ENCODE measurements at places on chromosomes 6 and 20. TPM values are rescaled to one million over a fixed set of nuclear protein-coding genes. Genes with fewer than 3 reads are reported as not detected.

DNA sequence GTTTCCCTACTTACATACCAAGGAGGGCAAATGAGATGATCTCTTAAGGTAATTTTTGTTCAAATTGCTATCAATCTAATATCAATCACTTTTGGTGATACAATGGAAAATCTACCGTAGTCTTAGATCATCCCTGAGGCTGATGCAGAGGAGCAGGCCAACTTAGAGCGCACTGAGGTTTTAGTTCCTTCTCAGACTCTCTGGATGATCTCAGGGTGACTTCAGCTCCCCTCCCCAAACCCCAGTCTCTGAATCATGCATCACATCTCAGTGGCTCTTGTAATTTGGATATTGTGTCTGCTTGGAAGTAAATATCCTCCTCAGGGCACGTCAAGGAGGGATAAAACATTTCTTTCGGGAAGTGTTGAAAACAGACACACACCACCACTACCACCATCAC lies 5.9 kb downstream of the TUBB2B start:
- no peak for DNase-seq

DNA sequence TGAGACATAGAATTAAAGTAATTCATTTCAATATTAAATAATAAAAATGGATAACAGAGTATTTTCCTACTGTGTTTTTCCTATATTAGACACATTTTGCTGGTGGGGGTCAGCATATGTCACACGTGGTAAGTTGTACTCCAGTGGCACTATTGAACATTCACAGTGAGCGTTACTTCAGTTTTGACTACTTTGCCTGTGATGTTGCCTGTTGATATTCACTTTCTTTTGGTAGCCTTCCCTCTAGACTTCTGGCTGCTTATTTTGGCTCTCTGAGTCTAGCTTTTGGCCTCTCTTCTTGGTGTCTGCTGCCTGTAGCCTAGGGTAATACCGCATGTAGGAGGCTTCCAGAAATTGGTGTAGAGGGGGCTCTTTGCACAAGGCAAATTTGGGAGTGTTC lies 64.4 kb upstream of the TFB1M start:
- no peak for DNase-seq

DNA sequence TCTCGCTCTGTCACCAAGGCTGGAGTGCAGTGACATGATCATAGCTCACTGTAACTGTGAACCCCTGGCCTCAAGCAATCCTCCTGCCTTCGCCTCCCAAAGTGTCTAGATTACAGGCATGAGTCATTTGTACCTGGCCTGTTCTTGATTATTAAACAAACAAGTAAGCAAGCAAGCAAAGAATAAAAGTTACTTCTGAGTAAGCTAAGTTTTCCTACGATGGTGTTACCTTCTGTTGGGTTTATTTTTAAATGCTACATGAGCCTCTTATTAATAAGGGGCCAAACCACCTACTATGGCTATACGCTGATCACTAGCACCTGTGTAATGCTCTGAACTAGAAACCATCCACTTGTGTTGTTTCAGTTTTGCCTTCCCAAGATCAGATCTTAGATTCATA lies 50.8 kb downstream of the IL22RA2 start:
- DNase-seq = no peak

GRCh38 chr6:21596949-21597682 lies 3.6 kb downstream of the SOX4 start:
- no peak for DNase-seq

- no peak for DNase-seq
Measured at GRCh38 chr20:22688485-22688884, 104.1 kb upstream of the FOXA2 start.

DNA sequence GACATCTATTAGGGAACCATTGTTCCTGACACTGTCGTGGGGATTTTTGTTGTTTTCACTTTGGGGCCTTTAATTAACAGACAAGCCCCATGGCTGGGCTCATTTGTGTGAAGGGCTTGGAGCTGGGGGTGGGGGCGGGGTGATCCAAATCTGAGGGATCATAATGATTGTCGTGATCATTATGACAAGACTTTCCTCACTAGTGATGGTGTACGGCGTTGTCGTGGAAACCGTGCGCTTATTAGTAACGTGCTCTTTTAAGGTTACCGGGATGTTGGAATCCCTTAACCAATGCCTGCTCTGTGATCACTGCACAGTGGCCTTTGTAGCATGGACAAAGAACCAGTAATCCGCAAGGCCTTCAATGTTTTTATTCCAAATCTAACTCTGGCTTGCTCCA lies 18.6 kb downstream of the PDYN start:
- no peak for DNase-seq

GRCh38 chr6:50410579-50410978 lies 302.7 kb upstream of the TFAP2D start:
- no peak for DNase-seq

DNA sequence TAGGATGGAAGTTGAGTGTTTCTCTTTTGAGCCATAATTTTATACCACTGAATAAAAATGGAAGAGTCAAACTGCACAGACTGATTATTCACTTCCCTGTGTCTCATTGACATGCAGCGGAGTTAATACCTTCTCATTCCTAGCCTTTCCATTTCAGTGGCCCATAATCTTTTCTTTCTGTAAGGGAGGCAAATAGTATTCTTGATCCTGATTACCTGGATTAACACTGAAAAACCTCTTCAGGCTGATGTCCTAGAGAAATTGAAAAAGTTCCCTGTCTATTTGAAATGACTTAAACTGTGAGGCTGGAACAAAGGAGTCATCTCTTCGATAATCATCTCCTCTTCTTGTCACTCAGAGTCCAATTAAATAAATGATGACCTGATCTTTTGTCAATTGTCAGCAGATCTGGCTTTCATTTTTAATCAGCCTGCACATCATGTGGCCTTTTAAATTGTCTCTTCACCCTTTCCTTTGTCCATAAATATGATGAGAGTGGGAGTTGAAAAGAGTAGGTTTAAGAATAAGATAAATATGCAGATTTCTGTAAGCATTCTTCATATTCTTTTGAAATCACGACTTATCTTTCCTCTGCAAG lies 713.0 kb downstream of the EPM2A start:
- DNase-seq = no peak

DNA sequence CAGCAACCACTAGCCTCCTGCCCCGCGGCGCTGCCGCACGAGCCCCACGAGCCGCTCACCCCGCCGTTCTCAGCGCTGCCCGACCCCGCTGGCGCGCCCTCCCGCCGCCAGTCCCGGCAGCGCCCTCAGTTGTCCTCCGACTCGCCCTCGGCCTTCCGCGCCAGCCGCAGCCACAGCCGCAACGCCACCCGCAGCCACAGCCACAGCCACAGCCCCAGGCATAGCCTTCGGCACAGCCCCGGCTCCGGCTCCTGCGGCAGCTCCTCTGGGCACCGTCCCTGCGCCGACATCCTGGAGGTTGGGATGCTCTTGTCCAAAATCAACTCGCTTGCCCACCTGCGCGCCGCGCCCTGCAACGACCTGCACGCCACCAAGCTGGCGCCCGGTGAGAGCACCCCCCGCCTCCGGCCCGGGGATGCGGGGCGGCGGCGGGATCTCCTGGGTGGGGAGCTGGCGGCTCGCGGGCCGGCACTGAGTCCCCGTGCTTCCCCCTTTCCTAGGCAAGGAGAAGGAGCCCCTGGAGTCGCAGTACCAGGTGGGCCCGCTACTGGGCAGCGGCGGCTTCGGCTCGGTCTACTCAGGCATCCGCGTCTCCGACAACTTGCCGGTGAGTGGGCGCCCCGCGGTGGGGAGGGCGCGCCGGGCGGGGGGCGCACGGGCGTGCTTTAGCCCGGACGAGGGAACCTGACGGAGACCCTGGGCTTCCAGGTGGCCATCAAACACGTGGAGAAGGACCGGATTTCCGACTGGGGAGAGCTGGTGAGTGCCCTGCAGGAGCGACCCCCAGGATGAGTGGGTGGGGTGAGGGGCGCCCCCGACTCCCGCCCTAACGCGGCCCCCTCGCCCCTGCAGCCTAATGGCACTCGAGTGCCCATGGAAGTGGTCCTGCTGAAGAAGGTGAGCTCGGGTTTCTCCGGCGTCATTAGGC lies 585 bp downstream of the PIM1 start:
- DNase-seq = peak; percentile 76

- DNase-seq = peak; percentile 60
Measured at GRCh38 chr6:161138543-161139303, 135.1 kb downstream of the AGPAT4 start.

- DNase-seq = no peak
Measured at GRCh38 chr6:93407186-93407585, 12.2 kb downstream of the EPHA7 start.

GRCh38 chr6:37381579-37381978 lies 27.8 kb downstream of the RNF8 start:
- DNase-seq = peak; percentile 70

GRCh38 chr6:124158024-124158423 lies 354.4 kb downstream of the NKAIN2 start:
- DNase-seq = peak; percentile 1

DNA sequence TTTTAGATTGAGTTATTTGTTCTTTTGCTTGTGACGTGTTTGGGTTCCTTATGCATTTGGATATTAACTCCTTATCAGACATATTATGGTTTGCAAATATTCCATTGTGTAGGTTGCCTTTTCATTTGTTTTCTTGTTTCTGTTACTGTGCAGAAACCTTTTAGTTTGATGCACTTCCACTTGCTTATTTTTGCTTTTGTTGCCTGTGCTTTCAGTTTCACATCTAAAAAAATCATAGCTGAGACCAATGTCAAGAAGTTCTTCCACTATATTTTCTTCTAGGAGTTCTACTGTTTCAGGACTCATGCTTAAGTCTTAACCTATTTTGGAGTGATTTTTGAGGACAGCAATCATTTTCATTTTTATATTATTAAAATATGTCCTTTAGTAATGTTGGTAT lies 113.5 kb downstream of the EPM2A start:
- no peak for DNase-seq

DNA sequence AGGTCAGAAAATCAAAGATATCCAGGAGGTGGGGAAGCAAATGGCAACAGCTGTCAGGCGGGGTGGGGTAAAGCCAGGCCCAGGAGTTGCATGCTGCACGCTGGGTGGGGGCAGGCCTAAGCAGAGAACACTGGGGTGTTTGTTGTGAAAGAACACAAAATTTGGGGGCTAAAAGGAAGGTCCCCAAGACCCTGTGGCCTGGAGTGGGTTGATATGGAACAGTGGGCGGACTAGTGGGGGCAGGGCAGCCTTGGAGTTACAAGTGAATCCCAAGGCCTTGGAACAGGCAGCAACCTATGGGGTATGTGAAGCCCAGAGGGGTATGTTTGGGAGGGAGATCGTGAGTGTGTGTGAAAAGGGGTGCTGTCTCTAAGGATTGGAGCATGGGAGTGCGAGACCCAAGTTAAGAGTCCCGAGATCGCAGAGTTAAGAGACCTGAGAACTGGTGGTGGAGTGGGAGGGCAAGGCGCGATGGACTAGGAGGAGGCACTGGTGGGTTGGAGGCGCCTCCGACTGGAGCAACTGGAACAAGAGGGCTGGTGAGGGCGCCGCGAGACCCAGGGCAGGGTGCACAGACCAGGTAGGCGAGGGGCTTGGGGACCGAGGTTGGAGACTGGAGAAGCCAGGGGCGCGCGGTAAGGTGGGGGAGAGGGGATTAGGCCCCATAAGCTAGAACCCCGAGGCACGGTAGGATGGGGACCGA lies 658 bp downstream of the CUL7 start:
- DNase-seq = peak; percentile 56

DNA sequence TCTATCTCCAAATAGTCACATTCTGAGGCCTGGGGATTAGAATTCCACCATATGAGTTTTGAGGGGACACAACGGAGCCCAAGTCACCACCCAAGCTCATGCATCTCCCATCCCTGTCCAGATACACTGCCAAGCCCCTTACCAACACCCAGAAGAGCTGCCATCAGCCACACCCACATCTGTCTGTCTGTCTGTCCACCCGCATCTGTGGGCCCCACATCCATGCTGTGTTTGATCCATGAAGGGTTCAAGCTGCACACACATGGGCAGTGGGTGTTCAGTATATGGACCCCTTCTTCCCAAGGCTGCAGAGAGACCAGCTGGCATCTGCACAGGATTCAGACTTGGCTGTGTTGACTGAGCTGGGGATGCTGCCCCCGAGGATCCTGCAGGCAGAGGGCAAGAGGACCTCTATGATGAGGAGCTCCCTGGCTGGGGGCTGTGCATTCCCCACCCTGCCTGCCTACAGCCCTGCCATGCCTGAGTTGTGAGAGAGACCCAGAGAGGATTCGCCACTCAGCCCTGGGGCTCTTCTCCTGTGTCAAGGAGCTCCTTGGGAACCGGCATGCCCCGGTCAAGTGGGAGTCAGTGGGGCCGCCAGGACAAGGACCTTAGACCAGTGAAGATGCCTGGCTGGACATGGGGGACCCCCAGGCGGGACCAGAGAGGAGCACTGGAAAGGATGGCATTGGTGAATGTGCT lies 206.4 kb downstream of the SYNDIG1 start:
- DNase-seq = no peak

GRCh38 chr20:38249536-38250310 lies 10.8 kb downstream of the KIAA1755 start:
- DNase-seq = no peak

DNA sequence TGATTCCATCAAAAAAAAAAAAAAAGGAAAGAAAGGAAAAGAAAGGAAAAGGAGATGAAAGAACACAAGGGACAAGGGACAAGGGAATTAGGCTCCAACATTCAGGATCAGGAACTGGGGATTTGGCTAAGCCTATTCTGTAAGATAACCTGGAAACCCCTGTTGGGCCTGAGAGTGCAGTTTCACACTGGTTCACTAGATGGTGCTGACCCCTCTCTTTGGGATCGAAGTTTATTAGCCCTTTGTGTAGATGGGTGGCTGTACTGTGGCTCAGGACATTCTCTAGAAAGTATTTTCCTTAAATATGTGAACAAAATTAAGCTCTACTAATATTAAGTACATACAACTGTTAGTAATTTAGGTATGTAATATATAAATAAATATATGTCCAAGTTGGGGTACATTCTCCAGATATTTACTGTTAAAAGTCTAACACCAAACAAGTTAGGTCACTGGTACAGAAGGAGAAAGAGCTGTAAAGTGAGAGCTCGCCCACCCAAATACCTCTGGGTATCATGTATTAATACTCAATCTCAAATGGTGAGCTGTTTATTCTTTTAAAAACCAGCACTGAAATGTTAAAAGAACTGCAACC lies 6.3 kb downstream of the OR2A4 start:
- peak; percentile 69 for DNase-seq

DNA sequence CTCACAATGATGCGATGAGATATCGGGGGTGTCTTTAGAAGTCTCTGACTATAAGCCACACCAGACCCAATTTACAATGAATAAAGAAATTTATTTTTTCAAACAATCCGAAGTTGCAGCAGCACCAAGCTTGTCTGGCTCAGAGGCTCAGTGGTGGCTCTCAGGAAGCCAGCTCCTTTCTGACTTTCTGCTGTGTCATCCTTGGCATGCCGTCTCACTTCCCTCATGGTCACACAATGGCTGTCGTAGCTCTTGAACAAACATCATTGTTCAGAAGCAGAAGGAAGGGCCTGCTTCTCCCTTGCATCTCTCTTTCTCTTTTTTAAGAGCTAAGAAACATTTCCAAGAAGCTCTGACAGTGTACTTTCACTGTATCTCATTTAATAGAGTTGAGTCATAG lies 299.0 kb downstream of the DOK5 start:
- DNase-seq = no peak

GRCh38 chr6:27078734-27079357 lies 168.7 kb upstream of the PRSS16 start:
- DNase-seq = peak; percentile 21

MROH8 gene
- total RNA-seq = 1.1 TPM

LAMA4 gene
- 2.1 TPM for total RNA-seq

BPIFB4 gene
- not detected for total RNA-seq

SH3BGRL2 gene
- 8.6 TPM for total RNA-seq

VIP gene
- total RNA-seq = not detected

DOK5 gene
- 2.3 TPM for total RNA-seq

REM1 gene
- not detected for total RNA-seq

Measured in H7 (cell line).